Left cardiac atrium (tissue), 4 donors: ENCODE measurements at places on chromosomes 6 and 20. TPM values are rescaled to one million over a fixed set of nuclear protein-coding genes. Genes with fewer than 3 reads are reported as not detected.

CALHM6 gene
- total RNA-seq = 3.9 TPM

MAP3K5 gene
- 9.7 TPM for total RNA-seq

AFDN gene
- 57.1 TPM for total RNA-seq

HDAC2 gene
- total RNA-seq = 42.8 TPM

TMC2 gene
- not detected for total RNA-seq

JPH2 gene
- total RNA-seq = 78.3 TPM

EYA2 gene
- 5.1 TPM for total RNA-seq

IP6K3 gene
- 29.4 TPM for total RNA-seq

BNIP5 gene
- total RNA-seq = not detected

FOXF2 gene
- total RNA-seq = 0.24 TPM

GRCh38 chr6:80922916-80923455 lies 816.5 kb downstream of the BCKDHB start:
- DNase-seq = no peak

- no peak for DNase-seq
Observed at GRCh38 chr6:35751594-35751993, 14.8 kb downstream of the ARMC12 start.

DNA sequence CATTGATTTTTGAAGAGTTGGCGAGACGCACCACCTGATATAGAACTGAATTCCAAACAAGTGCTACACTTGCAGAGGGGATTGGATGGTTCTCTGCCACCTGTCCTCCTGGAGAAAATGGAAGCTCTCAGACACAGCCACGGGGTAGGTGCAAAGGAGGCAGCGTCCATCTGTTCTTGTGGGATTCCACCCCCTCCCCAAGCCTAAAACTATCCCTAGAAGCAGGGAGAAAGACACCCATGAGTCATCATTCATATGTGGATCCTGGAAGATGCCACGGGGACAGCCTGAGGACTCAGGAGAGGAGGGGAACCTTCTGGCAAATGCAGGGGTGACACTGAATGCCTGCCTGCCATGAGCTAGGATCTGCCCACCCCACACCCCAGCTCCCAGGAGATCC lies 171.3 kb upstream of the CST7 start:
- DNase-seq = no peak

- DNase-seq = no peak
Observed at GRCh38 chr6:7114744-7115458, 7.1 kb downstream of the RREB1 start.

- DNase-seq = no peak
Observed at GRCh38 chr6:46734867-46735719, at the start of gene PLA2G7. TSS of gene PLA2G7 (minus strand) at chr6:46735375. CDS start at chr6:46722891, 12,484 bp downstream.

DNA sequence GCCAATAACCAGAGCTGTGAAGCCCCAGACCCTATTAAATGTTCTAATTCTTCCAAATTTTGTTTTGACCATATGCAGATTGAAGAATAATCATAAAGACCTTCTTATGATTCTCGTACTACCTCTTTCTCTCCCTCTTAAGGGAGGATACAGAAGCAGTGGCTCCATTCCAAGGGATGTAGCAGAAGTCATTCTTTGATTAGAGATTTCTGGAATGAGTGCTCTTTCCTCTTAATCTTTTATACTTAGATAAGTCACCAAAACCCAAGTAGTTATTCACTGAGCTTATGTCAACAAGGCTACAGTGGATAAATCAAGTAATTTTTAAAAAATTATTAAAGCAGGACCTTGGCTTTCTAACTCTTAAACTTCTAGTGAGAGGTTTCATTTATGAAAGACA lies 266.0 kb upstream of the STXBP5 start:
- no peak for DNase-seq

GRCh38 chr20:46803123-46804020 lies 91.3 kb upstream of the EYA2 start:
- DNase-seq = no peak

DNA sequence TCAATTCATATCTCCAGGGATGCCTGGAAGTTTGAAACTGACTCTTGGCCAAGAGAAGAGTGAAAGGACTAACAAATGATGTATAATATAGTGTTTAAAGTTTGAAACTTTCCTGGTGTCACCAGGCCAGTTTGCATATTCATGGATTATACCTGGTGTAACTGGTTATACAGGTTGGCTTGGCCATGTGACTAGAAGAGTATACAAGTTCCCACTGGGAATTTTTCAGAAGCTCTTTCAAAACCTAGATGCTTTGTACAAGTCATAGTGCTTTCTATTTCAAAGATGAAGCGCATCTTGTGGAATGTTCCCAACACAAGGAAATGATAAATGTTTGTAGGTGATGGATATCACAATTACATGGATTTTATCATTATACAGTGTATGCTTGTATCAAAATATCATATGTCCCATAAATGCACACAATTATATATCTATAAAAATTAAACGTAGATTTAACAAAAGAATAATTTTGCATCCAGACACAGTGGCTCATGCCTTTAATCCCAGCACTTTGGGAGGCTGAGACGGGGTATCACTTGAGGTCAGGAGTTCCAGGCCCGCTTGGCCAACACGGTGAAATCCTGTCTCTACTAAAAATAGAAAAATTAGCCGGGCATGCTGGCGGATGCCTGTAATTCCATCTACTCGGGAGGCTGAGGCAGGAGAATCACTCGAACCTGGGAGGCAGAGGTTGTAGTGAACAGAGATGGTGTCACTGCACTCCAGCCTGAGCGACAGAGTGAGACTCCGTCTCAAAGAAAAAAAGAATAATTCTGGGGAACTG lies 1420.2 kb downstream of the GRIK2 start:
- no peak for DNase-seq

DNA sequence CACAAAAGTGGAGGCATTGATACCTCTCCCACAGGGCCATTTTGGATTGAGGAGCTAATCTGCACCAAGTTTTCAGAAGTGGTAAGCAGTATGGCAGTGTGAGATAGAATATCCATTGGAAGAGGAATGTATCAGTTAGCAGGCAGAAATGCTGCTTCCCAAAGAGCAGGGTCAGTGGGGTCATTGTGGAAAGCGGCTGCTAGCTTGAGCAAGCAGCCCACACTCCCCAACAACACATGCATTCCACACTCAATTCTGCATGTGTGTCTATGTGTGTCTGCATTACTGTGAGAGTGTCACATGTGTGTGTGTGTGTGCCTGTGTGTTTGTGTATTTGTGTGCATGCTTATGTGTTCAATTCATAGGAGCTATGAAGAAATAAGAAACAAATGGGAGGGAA lies 190.9 kb upstream of the FOXA2 start:
- DNase-seq = no peak
